HS-5 (cell line): ENCODE measurements at places on chromosomes 6 and 20.
A peak's percentile ranks its signal among the peaks of the same experiment; 100 is the strongest.

- DNase-seq: peak; percentile 13
These were observed 193.5 kb downstream of the UNC5CL start for GRCh38 chr6:40845553-40845952.

GRCh38 chr6:139738801-139739455 lies 364.5 kb upstream of the CITED2 start:
- no peak for DNase-seq

GRCh38 chr6:52016915-52017748 lies 70.3 kb downstream of the PKHD1 start:
- no peak for DNase-seq

DNA sequence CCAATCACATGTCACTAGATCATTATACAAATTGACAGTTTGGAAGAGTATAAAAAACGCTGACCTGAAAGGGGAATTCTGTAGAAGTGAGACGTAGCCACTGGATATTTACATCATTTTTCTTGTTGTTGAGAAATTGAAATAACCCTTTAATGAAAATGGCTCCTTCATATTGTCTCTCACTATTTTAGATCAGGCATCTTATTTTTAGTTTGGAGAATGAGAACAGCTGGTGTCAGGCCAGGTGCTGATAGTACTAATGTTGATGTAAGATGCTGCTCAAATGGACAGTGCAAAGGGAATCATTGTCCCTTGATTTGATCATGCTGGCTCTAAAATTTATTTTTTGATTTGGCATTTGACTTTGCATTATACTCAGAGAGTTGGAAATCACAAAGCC lies 17.4 kb downstream of the NKAIN2 start:
- no peak for DNase-seq
